Stimulated activated CD4-positive, alpha-beta T cell treated with anti-CD3 and anti-CD28 coated beads, Interleukin-15, amount 100 ng/mL, for 1 hour (primary cell): ENCODE measurements at places on chromosomes 1 and 21.

- DNase-seq: no peak
These were observed 20.0 kb upstream of the CLIC4 start for GRCh38 chr1:24725209-24725651.

DNA sequence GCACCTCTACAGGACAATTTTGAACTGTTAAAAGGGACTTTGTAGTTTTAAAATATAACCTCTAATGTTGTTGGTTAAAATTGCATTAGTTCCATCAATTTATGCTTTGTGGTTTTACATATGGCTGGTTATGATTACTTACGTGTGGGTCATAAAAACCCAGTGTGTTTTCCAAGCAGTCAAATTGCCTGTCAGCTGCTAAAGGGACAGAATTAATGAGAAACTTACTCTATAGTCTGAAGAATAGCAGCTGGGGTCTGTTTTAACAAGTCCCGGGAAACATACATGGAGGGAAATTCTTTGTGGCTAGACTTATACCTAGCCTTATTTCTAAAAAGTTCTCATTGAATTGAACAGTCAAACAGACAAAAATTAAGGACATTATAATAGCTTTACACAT lies 820.9 kb upstream of the ADGRL4 start:
- no peak for DNase-seq

DNA sequence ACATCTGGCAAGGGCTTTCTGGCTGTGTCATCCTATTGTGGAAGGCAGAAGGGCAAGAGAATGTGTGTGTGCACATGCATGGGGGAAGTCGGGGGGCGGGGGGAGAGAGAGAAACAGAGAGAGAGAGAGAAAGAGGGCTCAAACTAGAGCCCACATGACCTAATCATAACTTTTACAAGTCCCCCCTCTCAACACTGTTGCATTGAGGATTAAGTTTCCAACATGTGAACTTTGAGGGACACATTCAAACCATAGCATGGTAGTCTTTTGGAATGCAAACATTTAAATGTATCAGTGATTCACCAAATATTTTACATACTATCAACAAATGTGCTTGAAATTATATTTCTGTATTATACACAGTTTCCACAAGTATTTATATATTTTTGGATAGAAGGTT lies 655.4 kb upstream of the B3GALT2 start:
- DNase-seq: no peak

GRCh38 chr1:42784946-42785693 lies at the start of gene TMEM269:
Gene TMEM269 (plus strand): TSS chr1:42784991. CDS start chr1:42789894, 4,903 bp downstream.
- peak; percentile 37 for DNase-seq

DNA sequence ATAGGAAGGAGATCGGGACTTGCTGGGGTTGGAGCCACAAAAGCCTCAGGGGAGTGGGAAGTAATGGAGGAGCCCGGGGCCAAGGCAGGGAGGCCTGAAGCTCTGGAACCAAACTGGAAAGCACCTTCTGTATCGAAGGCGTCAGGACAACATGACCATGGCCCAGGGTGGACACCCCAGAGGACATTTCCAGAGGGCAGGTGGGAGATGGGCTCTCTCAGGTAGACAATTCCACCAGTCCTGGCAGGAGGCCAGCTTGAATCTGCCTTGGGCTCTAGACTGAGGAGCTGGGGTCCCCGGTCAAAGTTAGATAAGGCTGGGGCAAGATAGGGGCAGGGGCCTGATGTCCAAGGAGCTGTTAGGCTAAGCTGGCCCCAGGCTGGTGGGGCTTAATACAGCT lies 104.9 kb upstream of the EDN2 start:
- DNase-seq: no peak

- DNase-seq: no peak
These were observed 14.9 kb upstream of the HMGCS2 start for GRCh38 chr1:119783354-119784185.

- no peak for DNase-seq
These were observed 21.6 kb upstream of the DPYD start for GRCh38 chr1:97942161-97943123.

GRCh38 chr1:213606252-213606820 lies 381.4 kb upstream of the PROX1 start:
- DNase-seq: no peak

DNA sequence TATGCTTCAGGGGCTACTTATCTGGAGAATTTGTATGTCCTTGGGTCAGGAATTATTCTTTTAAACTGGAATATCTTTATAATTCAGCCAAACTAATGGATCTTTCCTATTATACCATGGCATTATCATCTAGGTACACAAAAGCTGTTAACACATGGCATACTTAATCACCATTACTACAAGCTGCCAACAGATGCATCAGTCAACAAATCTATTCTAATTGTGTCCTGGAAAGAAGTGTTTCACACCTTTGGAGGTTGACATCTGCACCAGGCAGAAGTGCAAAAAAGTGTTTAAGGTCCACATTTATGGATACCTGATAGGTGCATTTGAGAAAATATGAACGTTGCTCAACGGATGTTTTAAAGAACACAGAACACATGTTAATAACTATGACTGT lies 470.2 kb upstream of the ADGRL2 start:
- DNase-seq: no peak

DNA sequence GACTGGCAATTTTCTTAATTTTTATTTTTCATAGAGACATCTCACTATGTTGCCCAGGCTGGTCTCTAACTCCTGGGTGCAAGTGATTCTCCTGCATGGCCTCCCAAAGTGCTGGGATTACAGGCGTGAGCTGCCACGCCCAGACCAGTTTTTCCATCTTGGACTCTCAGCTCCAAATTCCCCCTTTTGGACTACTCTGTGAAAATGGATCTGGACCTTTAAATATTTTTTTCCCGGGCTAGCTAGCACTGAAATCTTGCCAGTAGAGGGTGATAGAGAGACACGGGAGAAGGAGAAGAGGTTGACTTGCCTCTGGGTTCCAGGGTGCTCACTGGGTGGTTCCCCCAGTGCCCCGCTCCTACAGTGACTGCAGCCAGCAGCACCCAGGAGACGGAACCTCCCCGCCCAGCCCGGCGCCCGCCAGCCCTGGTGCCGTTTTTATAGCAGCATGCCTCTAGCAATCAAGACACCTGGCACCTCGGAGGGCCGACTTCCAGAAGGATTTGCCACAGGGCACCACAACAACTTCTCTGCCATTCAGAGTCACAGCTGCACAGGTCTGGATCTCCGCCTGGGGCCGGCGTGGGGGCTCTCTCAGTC lies 34.7 kb upstream of the SCCPDH start:
- peak; percentile 1 for DNase-seq

- DNase-seq: no peak
These were observed 28.7 kb upstream of the SLC2A5 start for GRCh38 chr1:9097947-9098705.

GRCh38 chr21:25361097-25361496 lies 246.2 kb downstream of the MRPL39 start:
- no peak for DNase-seq
